ENCODE measurements at places on chromosomes 12 and 14.

DNA sequence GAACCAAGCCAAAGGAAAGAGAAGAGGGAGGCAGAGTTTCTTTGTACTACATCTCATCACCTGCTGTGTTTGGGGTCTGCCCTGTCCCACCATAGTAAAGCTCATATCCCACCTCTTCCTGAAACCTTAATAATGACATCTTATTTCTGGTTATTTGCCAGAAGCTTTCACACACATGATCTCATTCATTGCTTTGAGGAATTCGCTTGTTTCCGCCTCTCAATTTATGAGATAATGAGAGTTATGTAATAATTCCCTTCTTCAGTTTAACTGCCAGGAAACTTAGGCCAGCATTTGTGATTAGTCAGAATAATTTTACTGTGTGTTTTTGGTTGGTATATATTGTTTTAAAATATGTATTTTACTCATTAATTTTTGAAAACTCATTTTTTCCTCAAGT, 205.2 kb downstream of the CACNA1C start:
- DNase-seq = no peak

DNA sequence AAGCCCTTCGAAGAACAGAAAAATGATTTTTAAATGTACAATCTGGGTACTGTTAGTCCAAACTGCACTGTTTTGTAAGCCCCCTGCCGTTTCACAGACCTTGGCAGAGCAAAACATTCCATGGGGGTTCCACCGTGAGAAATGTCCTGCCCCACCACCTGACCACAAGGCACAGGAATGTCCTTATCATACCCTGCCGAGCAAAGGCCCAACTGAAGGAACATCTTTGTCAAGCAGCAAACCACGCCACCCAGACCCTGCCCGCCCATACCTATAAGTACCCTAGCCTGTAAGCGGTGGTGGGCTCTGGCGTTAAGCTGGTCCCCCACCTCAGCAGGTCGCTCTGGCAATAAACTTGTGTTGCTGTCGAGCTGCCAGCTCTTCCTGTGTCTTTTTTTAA, 181.6 kb upstream of the PZP start:
- no peak for DNase-seq

GRCh38 chr14:61444215-61444768, 122.9 kb downstream of the PRKCH start:
- DNase-seq = no peak

DNA sequence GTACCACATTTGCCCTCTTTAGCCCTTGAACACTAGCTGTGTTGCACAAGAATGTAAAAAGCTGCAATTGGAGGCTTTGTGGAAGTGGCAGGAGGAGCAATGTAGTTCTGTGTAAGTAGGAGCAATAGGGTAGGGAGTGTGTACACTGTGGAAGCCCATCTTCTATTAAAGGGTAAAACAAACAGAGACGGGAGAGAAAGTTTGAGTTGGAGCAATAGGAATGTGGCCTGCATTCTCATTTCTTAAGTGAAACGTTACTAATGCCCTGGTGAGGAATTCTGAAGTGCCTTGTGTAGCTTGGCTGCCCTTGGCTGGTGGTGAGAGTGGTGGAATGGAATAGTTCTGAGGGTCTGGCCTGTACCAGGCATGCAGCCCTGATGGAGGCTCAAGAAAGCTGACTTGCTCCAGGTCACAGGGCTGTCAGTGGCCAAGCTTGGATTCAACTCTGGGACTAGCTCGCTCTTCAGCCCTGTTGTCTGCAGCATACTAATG, 38.8 kb upstream of the ATP23 start:
- no peak for DNase-seq

DNA sequence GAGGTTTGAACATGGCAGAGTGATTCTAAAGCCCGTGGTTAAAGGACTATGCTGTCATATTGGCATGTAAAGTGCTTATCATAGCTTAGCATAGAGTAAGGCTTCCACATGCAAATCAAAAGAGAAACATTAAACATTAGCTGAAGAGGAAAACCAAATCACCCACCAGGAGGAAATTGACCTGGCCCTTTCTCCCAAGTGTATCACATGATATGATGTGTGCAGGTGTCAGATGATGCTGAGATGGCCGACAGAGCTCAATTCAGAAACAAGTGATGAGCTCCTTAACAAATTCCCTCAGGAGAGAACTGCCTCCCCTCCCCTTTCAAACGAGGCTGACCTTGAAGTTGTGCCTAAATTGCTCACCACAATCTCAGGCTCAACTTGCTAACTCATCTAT, 217.1 kb upstream of the BTG1 start:
- DNase-seq = no peak

GRCh38 chr12:28507033-28507432, 316.8 kb downstream of the CCDC91 start:
- DNase-seq = no peak

- no peak for DNase-seq
These were observed 33.9 kb downstream of the MIA2 start for GRCh38 chr14:39267608-39268005.

- DNase-seq = peak; percentile 85
These were observed at the start of gene CCDC91 for GRCh38 chr12:28190321-28191050. CCDC91 (plus strand) TSS chr12:28190456; CDS start chr12:28257216, 66,760 bp downstream.

DNA sequence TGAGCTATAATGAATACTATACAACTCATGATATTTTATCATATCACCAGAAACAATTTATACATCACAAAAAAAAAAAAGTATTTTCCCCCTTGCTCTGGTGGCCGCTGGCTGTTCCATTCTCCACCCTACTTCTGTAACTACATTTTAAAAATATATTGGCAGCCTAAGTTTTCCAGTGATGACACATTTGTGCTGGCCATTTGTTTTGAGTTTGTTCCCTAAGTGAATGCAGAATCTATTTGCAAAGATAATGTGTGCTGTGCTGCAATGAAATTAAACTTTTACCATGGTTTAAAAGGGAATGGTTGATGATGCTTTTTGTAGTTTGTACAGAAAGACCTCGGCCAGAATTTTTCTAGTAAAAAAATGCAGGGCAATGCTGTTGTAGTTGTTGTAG, 1092.8 kb downstream of the TMTC2 start:
- no peak for DNase-seq

- DNase-seq = no peak
These were observed 30.4 kb upstream of the PPP2R5E start for GRCh38 chr14:63573581-63573980.

DNA sequence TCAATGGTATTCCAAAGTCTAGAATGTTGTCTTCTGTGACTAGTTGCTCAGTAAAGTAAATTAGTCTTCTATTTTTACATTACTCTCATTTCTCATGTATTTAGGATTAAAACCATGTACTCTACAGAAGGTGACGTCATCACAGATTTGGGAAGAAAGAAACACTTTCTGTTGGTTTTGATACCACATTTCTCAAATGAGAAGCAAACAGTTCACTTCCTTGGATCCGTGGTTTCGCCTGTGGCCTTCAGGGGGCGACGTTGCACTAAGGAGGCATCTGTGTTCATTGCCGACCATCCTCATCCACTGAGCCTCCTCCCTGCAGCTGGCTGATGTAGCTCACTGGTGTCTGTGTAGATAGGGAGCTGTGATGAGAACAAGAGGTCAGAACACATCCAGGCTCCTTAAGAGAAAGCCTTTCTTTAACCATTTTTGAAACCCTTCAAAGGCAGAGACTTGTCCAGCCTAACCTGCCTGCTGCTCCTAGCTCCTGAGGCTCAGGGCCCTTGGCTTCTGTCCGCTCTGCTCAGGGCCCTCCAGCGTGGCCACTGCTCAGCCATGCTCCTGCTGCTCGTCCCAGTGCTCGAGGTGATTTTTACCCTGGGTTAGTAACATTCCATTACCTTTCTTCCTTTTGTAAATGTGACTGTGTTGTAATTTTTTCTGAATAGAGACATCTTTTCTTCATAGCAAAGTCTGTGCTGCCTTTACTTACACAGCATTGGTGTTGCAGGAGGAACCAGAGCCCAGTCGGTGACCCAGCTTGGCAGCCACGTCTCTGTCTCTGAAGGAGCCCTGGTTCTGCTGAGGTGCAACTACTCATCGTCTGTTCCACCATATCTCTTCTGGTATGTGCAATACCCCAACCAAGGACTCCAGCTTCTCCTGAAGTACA, 220.6 kb upstream of the OR4E1 start:
- DNase-seq = no peak

- no peak for DNase-seq
These were observed 125.0 kb upstream of the MYF6 start for GRCh38 chr12:80582431-80582830.
